ENCODE measurements at places on chromosomes 2 and 18. TPM values are rescaled to one million over a fixed set of nuclear protein-coding genes. Genes with fewer than 3 reads are reported as not detected.

ZNF396 gene
- 0.51 TPM for total RNA-seq

CPO gene
- not detected for total RNA-seq

LRRTM4 gene
- not detected for total RNA-seq

ANAPC1 gene
- total RNA-seq: 46.4 TPM

SCG2 gene
- not detected for total RNA-seq

RESP18 gene
- not detected for total RNA-seq

SNX17 gene
- total RNA-seq: 109 TPM

RIT2 gene
- total RNA-seq: not detected

DAPL1 gene
- not detected for total RNA-seq

SLC4A3 gene
- 0.13 TPM for total RNA-seq

KCNG2 gene
- 0.26 TPM for total RNA-seq

LIMS3 gene
- 7.8 TPM for total RNA-seq

NFATC1 gene
- 17.1 TPM for total RNA-seq

PPP1R1C gene
- total RNA-seq: 0.13 TPM

SLC4A5 gene
- total RNA-seq: 0.25 TPM

DSG3 gene
- not detected for total RNA-seq

NEB gene
- 0.63 TPM for total RNA-seq

LYG2 gene
- total RNA-seq: not detected

GALNT14 gene
- total RNA-seq: 0.39 TPM

UGP2 gene
- 69.8 TPM for total RNA-seq

KLF7 gene
- total RNA-seq: 8.5 TPM

INHBB gene
- 35.3 TPM for total RNA-seq

RRM2 gene
- total RNA-seq: 29.1 TPM

CD8B2 gene
- not detected for total RNA-seq
